ENCODE measurements at places on chromosomes 13 and 19. TPM values are rescaled to one million over a fixed set of nuclear protein-coding genes. Genes with fewer than 3 reads are reported as not detected.

The MCF2L gene
- total RNA-seq = 78.7 TPM

DNA sequence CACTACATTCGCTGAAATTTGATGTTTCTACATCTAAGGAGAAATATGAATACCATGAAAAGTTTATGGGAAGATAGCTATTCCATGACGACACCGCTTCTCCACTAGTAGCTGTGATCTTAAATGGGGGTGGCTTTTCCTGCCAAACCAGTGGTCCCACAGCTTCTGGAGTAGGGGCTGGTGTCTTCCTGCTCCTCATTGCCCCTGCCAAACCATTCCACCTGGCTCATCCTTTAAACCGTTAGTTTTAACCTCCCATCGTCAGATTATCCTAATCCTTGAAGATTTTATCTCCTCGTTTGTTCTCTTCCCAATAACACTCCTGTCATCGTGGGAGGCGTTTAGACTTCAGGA is 568 bp upstream of the ZNF230 start:
- peak overlapping the region; percentile 85 for H3K27ac ChIP-seq
- peaks cover 6% of the 10 kb centered on the region for H3K4me1 ChIP-seq
- H3K36me3 ChIP-seq = peaks cover 10% of the 10 kb centered on the region
- H3K27me3 ChIP-seq = no peaks in the 10 kb centered on the region

The KIR3DL2 gene
- 0.09 TPM for total RNA-seq

The PDX1 gene
- total RNA-seq = not detected

The CHST8 gene
- total RNA-seq = 0.34 TPM

DNA sequence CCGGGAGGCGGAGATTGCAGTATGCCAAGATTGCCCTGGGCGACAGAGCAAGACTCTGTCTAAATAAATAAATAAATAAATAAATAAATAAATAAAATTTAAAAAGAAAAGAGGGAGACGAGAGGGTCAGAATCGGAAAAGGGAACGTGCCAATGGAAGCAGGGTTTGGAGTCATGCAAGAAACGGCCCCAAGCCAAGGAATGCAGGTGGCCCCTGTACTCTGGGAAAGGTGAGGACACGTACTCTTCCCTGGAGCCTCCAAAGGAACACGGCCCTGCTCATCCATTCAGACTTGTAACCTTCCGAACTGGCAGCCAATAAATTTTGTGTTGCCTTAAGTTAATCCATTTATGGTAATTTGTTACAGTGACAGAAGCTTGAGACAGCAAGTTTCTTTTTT is 19.9 kb upstream of the PNMA8C start:
- no peak for DNase-seq
- no peaks in the 10 kb centered on the region for H3K36me3 ChIP-seq
- H3K4me1 ChIP-seq = no peaks in the 10 kb centered on the region
- H3K4me3 ChIP-seq = no peak overlapping the region

The DDA1 gene
- 16.1 TPM for total RNA-seq

The ACTN4 gene
- total RNA-seq = 552 TPM

DNA sequence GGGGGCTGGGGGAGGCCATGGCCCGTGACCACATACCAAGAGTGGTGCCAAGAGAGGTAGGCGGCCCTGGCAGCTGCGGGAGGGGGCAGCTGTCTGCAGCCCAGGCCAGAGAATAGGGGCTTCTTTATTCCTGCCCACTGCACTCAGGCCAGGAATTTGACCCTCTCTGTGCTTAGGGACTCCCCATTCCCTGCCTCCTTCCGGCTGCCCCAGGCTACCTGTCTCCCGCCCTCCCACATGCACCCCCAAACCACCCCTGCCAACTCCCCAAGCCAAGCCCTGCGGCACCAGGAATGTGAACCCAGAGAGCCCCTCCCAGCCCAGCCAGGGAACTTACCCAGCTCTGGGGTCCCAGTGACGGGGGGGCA is 687 bp downstream of the PLEKHA4 start:
- no peak for DNase-seq
- H3K4me1 ChIP-seq = peaks cover 26% of the 10 kb centered on the region
- peak overlapping the region; percentile 37 for H3K27ac ChIP-seq

GRCh38 chr19:33368074-33368864 is 5.2 kb upstream of the CEBPG start:
- H3K4me3 ChIP-seq = no peak overlapping the region
- no peak overlapping the region for H3K27ac ChIP-seq
- H3K36me3 ChIP-seq = no peaks in the 10 kb centered on the region
- no peak for DNase-seq
- no peaks in the 10 kb centered on the region for H3K27me3 ChIP-seq

The TMEM238 gene
- total RNA-seq = 31.0 TPM

DNA sequence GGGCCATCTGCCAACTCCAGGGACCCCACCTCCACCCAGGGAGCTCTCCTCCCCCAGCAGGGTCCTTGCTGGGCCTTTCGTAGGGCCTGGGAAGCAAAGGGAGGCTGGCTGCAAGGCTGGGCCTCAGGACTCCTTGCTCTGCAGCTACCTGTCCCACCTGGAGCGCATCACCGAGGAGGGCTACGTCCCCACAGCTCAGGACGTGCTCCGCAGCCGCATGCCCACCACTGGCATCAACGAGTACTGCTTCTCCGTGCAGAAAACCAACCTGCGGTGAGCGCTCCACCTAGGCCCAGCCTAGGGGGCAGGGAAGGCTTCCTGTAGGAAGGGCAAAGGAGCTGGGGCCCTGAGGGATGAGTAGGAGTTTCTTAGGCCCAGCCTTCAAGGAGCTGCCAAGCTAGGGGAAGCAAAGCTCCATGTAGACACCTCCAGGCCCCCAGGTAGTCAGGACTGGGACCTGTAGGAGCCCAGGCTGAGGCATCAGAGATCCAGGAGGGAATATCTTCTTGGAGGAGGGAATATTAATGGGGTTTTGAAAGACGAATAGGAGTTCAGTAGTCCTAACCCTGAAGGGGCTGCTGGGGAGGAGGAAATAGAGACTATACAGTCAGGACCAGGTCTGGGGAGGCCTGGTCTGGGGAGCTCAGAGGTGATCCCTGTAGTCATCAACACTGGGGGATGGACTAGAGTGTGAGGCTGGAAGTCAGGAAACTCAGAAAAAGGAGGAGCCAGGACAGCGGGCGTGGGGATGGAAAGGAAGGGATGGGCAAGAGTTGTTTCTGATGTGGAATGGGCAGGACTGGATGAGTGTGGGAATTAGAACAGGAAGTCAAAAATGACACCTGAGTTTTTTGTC is 16.0 kb downstream of the GNA15 start:
- peaks cover 7% of the 10 kb centered on the region for H3K27me3 ChIP-seq
- no peak for DNase-seq
- H3K27ac ChIP-seq = no peak overlapping the region

The DNAAF3 gene
- 52.3 TPM for total RNA-seq

The ZNF823 gene
- total RNA-seq = 13.1 TPM
